Stimulated activated CD8-positive, alpha-beta memory T cell treated with anti-CD3 and anti-CD28 coated beads, Interleukin-7, amount 100 ng/mL, for 1 hour (primary cell): ENCODE measurements at places on chromosomes 2 and 18.

GRCh38 chr2:119015845-119016244 lies 73.9 kb downstream of the MARCO start:
- DNase-seq: no peak

DNA sequence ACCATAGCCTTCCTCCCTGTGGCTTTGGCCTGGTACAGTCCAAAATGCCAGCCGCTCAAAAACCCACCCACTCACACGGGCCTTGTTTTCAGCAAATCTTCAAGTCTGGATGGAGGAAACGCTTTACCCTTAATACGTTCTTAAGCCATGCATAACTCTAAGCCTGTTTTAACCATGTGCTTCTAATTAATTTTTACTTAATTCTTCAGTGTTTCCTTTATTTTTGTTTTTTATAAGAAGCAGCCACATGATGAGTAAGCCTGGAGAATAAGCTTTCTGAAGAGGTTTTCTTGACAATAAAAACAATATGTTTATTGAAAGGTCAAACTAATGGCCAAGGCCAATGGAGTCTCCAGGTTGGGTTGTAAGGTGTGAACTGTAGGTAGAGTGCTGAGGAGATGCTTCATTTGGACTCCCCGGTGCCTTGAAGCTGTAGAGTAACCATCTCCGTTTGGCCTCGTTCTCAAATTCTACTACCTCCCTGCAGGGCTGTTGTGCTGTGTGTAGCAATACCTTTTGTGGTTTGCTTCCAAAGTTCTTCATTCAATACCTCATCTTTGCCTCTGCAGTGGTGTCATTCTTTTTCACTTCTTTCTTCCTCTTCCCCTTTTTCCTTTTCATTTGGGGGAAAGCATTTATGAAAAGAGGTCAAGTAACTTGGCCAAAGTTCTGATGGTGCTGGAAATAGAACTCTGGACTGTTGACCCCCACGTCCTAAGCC lies 113.7 kb downstream of the PRKCE start:
- no peak for DNase-seq

DNA sequence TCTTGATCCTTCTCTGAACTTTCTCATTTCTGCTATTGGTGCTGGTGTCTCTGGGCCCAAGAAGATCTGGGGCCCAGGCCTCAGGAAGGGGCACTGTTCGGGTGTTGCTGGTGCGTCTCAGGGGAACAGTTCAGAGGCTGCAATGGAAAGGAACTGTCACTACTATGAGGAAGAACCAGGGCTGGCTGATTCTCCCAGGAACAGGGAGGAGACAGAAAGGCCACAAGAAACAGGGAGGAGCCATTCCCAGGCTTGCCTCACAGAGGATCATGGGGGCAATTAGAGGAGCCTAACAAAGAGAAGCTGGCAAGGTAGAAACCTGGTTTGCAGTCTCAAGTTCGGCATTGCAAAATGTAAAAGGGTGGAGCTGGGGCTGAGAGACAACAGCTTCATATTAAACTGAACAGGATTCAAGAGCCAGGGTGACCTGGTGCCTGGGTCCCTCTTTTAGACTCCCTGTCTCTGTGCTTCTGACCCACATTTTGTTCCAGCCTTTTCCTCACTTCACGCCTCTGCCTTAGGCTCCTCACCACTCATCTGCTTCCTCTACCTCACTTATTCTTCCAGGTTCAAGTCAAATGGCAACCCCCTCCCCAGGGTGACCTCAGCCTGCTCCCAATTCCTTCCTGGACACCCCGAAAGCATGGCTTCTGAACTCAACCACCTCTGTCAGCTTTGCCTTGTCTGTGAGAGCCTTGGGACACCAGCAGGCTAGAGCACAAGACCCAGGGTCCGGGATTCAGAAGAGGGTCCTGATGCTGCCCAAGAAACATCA lies 58.4 kb downstream of the GYPC start:
- DNase-seq: no peak

DNA sequence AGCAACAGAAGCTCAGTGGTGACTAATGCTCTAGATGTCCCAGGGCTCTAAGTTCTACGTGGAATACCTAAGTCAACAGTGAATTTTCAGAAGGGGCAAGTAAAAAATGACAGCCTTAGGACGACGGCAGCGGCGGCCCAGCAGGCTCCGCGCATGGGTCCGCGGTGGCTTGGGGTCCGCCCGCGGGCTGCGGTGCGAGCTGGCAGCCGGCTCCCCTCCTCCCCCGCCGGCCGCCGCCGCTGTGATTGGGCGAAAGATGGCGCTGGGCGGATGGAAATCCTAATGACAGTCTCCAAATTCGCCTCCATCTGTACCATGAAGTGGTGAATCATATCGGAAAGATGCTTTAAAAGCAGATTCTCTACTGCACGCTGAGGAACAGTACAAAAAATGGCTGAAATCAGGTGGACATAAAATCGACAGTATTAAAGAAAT lies 74.7 kb downstream of the HNRNPLL start:
- DNase-seq: no peak

- no peak for DNase-seq
These were observed 28.4 kb downstream of the AFF3 start for GRCh38 chr2:100113990-100114433.

- DNase-seq: no peak
These were observed 42.2 kb downstream of the OTX1 start for GRCh38 chr2:63092857-63093256.

GRCh38 chr18:44729631-44730101 lies 49.0 kb downstream of the SETBP1 start:
- peak; percentile 12 for DNase-seq

DNA sequence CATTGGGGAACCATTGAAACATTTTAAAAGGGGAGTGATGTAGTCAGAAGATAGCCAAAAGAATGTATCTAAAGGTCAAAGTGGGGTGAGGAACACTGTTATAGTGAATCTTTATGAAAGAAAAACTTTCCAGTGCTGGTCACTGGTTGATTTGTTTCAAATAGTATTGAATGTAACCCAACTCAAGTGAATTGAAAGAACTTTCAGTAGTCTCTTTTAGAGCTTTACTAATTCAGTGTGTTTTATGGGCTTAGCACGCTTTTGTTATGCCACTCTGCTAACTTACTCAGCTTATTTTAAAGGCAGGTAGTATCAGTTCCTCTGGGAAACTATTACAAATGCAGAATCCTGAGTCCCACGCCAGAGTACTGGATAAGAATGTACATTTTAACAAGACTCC lies 57.3 kb downstream of the GTF2A1L start:
- DNase-seq: no peak

DNA sequence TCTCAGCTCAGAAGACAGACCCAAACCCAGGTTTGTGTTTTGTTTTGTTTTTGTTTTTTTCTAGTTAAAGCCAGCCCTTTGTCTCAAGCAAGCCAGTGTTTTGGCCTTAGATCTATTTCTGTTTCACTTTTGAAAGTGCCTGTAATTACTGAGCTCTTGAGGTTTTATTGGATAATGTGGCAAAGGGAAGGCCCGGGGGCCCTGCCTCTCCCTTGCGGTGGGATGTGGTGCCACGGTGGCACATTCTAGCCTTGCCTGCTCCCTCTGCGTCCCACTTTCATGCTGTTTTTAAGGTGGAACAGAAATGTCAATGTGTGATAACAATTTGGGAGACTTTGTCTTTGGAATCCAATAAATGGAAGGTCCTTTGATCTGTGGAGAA lies 2.5 kb downstream of the HPCAL1 start:
- DNase-seq: no peak

DNA sequence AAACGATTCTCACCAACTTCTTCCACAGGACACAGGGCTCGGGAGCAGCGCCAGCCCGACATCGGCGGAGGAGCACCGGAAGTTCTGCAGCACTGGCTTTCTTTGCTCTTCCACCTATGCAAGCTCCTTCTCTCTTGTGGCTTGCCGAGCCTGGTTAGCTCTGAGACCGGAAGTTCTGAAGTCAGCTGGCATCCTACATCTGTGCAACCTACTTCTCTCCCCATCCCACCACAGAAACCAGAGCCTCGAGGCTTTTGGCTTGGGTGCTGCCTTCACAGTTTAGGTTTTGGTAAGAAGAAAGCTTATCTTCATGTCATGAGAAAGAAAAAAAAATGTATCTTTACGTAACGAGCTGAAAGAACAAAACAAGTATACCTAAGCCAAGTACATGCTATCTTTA lies 111.7 kb downstream of the ANKRD44 start:
- peak; percentile 73 for DNase-seq

GRCh38 chr2:12857891-12858290 lies 141.2 kb downstream of the TRIB2 start:
- no peak for DNase-seq

DNA sequence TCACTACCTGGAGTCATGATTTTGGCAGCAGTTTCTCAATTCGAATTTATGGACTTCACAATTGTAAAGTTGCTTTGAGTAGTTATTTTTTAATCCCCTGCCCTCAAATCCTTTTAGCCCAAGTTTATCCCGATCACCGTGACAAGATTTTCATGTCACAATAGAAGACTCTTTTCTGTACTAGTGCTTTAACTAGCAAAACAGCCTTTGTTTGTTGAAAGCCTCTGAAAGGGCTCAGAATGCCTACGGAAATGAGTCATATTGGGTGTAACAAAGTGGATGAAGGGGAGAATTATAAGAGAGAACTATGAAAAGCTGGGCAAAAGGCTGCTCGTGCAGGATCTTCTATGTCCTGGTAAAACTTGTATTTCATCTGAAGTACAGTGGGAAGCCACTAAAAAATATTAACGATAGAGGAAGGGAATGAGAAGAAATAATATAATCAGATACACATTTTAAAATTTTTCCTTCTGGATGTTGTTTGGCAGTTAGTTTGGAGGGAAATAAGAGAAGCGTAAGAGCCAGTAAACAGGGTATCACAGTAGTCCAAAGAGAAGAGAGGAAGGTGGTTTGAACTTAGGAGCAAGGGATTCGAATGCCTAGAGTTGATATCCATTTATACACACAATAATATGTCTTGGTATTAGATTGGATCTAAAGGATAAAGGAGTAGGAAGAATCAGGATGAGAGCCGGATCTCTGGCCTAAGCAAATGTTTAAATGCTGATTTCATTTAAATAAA lies 114.9 kb downstream of the GALNT13 start:
- DNase-seq: no peak

DNA sequence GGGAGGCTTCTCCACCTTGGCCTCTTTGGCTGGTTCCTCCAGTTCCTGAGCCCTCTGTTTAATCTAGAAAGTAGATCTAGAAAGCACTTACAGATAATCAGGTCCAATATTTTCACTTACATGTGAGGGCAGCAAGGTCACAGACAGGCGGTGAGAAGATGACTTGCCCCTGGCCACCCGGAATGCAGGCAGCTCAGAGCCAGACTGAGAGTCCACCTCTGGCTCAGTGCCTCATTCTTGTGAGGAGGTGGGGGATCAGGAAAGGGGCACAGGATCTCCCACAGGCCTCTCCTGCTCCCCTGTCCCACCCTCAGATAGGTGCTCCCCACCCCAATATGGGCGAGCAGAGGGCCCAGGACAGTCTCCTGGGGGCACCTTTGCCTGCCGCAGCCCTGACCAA lies 5.8 kb downstream of the WNT6 start:
- DNase-seq: no peak

- DNase-seq: no peak
These were observed 21.6 kb upstream of the GYPC start for GRCh38 chr2:126634273-126634861.

GRCh38 chr2:146844226-146844990 lies 1000.4 kb upstream of the ACVR2A start:
- DNase-seq: no peak

- DNase-seq: no peak
These were observed 144.4 kb upstream of the PIEZO2 start for GRCh38 chr18:11293794-11294193.

DNA sequence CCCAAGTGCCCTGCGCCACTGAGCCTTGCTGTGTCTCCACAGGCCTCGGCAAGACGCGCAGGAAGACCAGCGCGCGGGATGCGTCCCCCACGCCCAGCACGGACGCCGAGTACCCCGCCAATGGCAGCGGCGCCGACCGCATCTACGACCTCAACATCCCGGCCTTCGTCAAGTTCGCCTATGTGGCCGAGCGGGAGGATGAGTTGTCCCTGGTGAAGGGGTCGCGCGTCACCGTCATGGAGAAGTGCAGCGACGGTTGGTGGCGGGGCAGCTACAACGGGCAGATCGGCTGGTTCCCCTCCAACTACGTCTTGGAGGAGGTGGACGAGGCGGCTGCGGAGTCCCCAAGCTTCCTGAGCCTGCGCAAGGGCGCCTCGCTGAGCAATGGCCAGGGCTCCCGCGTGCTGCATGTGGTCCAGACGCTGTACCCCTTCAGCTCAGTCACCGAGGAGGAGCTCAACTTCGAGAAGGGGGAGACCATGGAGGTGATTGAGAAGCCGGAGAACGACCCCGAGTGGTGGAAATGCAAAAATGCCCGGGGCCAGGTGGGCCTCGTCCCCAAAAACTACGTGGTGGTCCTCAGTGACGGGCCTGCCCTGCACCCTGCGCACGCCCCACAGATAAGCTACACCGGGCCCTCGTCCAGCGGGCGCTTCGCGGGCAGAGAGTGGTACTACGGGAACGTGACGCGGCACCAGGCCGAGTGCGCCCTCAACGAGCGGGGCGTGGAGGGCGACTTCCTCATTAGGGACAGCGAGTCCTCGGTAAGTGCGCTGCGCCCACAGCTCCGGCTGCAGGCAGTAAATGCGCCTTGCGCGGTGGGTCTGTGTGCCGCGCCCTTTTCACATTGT lies 136.8 kb downstream of the NCK2 start:
- no peak for DNase-seq

DNA sequence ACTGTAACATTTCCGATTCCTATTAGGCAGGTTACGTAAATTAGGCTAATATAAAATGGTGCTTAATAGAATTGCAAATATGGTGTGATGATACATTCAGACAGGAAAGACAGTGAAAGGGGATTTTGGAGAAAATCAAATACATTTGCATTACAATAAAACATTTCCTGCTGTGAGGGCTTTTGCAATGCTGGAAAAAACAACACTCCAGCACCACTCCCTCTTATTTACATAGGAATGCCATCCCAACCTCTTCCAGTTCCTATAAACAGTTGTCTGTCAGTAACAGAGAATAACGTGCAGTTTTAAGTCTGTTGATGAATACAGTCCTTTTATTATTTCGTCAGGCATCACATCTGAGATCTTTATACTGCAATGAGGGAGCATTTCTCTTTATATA lies 298.8 kb upstream of the FANCL start:
- DNase-seq: no peak

DNA sequence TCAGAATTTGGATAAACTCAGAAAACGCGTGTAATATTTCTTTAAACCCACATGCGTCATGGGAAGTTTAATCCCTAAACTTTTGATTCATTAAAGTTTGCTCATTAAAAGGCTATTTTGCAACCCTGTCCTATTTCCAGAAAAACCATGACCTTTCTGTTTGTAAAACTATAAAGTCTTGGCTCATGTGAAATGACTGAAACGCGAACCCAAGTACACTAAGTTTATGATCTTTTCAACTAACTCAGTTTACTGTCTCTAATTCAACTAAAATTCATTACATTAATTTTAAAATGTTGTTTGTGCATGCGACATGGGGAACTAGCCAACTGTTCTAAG lies 3.9 kb upstream of the RPL31 start:
- DNase-seq: no peak
